CD4-positive, alpha-beta T cell treated with Interleukin-17A for 4 hours (primary cell): ENCODE measurements at places on chromosomes 6 and 20.

- no peak for DNase-seq
Measured at GRCh38 chr6:16212276-16212675, 26.1 kb upstream of the GMPR start.

DNA sequence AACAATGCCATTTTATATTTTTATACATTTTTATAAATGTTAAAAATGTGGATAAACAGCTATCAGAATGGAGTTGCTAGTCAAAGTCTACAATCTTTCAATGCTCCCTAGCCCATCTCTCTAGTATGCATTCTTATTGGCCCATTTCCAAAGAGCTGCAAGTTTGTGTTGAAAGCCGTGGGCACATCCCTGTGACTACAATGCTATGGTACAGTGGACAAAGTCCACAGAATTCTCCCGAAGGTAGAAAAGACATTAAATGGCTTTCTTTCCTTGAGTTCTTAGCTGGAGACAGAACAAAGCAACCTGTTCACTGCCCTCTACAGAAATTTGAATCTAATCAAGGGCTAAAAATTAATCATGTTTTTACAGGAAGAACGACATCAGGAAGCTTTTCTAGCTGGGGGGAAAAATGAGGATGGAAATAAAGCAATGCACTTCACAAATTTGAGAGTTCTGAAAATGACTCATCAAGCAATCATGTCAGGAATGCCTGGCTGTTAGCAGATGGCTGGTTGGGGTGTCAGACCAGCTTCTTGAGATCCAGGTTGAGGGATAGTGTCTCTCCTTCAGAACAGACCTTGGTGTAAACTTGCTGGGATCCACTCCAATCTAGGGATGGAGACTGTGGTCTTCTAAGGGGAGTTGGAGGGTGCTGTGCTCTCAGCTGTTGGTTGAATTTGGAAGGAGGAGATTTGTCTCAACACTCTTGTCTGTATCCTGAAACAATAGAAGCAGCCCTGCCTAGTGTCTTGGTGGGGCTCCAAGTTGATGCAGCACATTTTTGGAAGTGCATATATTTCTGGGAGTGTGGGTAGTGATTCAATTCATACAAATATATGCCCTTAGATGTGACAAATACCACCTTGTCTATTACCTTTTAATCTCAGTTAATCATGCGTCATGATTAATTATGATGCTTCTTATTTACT is 143.4 kb upstream of the PHACTR1 start:
- DNase-seq: no peak

- no peak for DNase-seq
Measured at GRCh38 chr6:157045831-157046454, 268.8 kb downstream of the ARID1B start.

- no peak for DNase-seq
Measured at GRCh38 chr20:31496761-31497295, 17.4 kb upstream of the HM13 start.

DNA sequence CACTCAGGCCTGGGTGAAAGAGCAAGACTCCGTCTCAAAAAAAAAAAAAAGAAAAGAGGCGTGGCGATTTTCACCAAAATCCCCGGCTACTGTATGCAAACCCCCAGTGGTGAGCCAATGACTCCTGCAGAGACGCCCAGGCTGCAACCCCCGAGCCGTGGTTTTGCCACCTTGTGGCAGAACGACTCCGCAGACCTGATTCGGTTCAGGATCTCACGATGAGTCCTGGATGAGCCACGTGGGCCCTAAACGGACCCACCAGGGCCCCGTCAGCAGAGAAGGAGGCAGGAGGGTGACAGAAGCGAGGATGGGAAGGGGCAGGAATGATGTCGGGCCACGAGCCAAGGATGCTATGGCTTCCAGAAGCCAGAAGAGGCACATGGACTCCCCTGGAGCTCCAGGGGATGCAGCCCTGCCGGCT is 42.5 kb downstream of the SLC2A4RG start:
- DNase-seq: peak; percentile 85
